NT2/D1 (cell line): ENCODE measurements at places on chromosomes 12 and 14.

DNA sequence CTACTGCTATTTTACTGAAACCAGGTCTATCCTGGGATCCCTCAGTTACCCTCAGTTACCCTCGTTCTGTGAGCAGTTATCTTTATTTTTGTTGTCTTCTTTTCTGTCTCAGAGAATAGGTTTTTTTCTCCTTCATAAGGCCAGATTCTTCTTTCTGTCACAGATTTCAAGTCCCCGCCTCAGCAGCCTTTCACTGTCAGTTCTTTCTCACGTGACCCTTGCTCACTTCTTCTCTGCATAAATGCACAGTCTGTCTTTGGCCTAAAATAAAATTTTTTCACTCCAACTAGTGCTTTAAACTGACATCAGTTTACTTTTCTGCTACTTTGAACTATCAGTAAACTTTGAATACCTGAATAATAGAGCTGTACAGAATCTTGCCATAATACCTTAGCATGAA, 299.7 kb downstream of the ERC1 start:
- no peak for DNase-seq

- no peak for DNase-seq
Observed at GRCh38 chr12:243381-243780, 19.3 kb downstream of the SLC6A13 start.

- peak; percentile 74 for DNase-seq
Observed at GRCh38 chr12:12266389-12266872, 413 bp downstream of the LRP6 start.

- DNase-seq: no peak
Observed at GRCh38 chr14:44211718-44212117, 295.4 kb downstream of the FSCB start.

DNA sequence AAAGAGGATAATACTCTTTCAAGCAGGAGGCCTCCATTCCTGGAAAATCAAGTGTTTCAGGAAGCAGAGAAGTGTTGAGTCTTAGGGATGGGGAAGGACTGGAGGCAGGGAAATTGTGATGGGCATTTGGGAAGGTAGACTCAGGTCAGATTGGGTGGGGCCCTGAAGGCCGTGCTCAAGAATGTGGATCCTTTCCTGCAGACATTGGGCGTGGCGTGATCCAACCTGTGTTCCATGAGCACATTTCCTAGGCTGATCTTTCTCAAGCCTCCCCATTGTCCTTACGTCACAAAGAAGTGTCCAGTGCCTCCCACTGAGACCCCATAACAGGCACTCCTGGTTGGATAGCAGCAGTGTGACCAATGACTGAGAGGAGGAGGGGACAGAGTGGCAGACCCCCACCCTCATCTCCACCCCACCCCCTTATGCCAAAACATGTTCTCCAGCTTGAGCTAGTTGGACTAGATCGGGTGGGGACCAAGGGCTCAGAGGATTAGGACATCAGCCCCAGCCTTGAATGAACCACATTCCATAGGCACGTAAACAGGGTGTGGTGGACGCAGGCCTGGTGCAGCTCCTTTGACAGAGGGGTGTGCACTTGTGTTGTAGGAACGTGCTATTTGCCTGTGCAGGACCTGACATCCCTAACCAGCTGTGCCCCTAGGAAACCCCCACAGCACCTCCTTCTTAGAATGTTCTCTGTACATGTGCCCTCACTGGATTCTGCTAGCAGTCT, 76.8 kb downstream of the TTC9 start:
- DNase-seq: no peak

- DNase-seq: no peak
Observed at GRCh38 chr12:124454735-124455134, 112.7 kb downstream of the NCOR2 start.

DNA sequence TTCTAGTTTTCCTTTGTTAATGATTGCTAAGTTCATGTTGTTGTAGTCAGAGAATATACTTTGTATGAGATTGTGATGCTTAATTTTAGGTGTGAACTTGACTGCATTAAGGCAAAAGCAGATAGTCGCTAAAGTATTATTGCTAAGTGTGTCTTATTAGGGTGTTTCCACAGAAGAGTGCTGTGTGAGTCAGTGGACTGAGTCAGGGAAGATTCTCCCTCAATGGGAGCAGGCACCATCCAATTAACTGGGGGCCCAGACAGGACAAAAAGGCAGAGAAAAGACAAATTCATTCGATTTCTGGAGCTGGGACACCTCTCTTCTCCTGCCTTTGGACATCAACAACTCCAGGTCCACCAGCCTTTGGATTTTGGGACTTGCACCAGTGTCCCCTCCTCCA, 48.5 kb downstream of the BAZ1A start:
- no peak for DNase-seq

- no peak for DNase-seq
Observed at GRCh38 chr12:114926341-114926740, 242.4 kb upstream of the TBX3 start.

DNA sequence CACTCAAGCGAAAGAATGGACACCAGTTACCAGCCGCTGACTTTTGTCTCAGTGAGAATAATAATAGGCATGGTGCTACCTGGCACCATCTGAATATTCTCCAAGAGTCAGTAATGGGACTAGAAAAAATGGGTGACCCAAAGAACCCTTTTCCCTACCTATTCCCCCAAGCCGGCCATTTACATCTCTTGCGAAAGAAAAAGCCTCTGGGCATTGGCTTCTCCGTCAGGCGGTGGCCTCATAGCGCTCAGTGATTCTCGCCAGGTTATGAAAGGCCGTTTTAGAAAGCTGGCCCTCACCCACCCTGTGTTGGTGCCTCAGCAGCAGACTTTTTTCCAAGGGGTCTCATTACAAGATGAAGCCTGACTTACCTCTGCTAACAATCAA, 523 bp upstream of the SLC6A15 start:
- DNase-seq: peak; percentile 35

GRCh38 chr14:59755409-59756135, 115.0 kb downstream of the RTN1 start:
- no peak for DNase-seq

- DNase-seq: peak; percentile 82
Observed at GRCh38 chr12:107091989-107092641, 1.2 kb downstream of the CRY1 start.

GRCh38 chr14:44317441-44317746, 189.7 kb downstream of the FSCB start:
- DNase-seq: no peak

GRCh38 chr14:93870377-93870776, 56.8 kb upstream of the FAM181A start:
- no peak for DNase-seq

- no peak for DNase-seq
Observed at GRCh38 chr14:23181453-23181852, 2.0 kb downstream of the SLC7A8 start.

DNA sequence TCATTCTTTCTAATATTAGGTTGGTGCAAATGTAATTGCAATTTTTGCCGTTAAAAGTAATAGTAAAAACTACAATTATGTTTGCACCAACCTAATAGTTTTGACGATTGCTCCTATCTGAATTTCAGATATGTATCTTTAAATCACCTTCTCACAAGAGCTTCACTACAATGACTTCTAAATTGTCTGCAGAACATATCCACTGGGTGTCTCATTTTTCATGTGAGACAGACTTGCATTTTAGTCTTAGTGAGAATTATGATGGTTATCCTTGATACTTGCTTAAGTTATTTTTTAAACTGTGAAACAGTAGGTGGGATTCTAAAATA, 84.6 kb downstream of the ITPR2 start:
- no peak for DNase-seq

- DNase-seq: no peak
Observed at GRCh38 chr12:60205500-60205899, 609.7 kb downstream of the SLC16A7 start.

GRCh38 chr14:29637411-29637810, 290.2 kb downstream of the PRKD1 start:
- DNase-seq: no peak
